ENCODE measurements at places on chromosomes 2 and 18.

GRCh38 chr2:240322231-240322955, 113.1 kb upstream of the GPC1 start:
- DNase-seq, result no peak

- DNase-seq, result no peak
Measured at GRCh38 chr18:42174909-42175308, 219.9 kb downstream of the PIK3C3 start.

GRCh38 chr2:27800856-27801255, 29.3 kb downstream of the MRPL33 start:
- DNase-seq, result no peak

DNA sequence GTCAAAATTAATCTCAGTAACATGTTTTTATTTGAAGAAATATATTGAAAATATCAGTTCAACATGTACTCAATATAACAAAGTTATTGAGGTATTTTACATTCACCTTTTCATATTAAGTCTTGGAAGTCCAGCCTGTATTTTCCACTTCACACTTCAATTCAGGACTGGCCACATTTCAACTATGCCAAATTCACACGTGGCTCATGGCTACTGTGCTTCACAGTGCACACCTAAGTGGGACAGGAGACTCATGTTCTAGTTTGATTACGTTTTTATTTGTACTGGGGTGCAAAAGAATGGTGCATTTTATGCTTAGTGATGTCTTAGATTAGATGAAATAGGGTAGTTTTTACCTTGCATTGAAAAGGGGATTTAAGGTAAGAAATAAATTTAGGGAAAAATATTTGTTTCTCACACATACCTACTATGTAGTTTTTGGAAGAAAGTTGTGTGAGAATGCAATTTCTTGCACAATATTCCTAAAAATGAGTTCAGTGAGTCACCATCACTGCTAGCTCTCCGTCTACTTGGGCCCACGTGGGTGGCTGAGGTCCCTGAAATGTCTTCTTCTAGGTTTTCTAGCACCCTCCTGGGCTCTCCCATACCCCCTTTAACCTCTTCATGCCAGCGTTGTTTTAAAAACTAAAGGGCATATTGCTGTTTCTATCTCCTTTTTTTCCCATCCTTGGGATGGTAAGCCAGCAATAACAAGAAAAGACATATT, 87.0 kb downstream of the ST6GAL2 start:
- DNase-seq, result no peak

- no peak for DNase-seq
Measured at GRCh38 chr18:34959211-34959829, 81.9 kb upstream of the MAPRE2 start.

- no peak for DNase-seq
Measured at GRCh38 chr18:77003316-77003715, 129.3 kb downstream of the MBP start.

GRCh38 chr18:23568281-23569138, 17.8 kb downstream of the NPC1 start:
- no peak for DNase-seq

GRCh38 chr2:238925816-238926521, 78.1 kb downstream of the TWIST2 start:
- DNase-seq, result no peak

DNA sequence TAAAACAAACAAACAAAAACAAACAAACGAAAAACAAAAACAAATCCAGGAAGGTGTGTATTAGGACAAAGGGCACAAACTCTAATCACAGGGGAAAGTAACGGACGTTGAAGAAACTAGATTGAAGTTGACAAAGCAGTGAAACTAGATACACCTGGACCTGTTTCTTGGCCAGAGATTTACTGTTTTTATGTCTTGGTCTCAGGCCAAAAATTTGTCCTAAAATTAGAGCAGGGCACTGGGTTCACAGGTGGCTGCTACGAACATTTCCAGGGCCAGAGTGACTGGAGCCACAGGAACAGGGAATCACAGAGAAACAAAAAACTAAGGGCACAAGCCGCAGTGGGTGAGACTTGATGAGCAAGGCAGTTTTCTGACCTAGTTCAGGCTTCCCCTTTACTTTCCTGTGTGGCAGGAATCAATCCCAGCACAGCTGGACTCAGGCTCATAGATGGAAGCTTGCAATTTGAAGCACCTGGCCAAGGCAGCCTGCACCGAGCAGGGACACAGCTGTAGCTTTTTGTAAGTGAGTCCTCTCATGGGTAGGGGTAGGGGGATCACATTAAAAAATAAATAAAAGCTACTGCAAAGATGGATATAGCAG, 329.4 kb downstream of the DLGAP1 start:
- DNase-seq, result no peak

- DNase-seq, result no peak
Measured at GRCh38 chr18:65422544-65423136, 328.2 kb upstream of the CDH7 start.

Measured in activated T-helper 9 cell treated with anti-CD3 and anti-CD28 coated beads, Interleukin-2, amount 50 U/mL, for 16 hours (primary cell).